ENCODE measurements at places on chromosomes 1 and 21.

GRCh38 chr1:117556341-117556740 lies 49.5 kb upstream of the TENT5C start:
- no peaks in the 10 kb centered on the region for H3K36me3 ChIP-seq
- no peaks in the 10 kb centered on the region for H3K4me1 ChIP-seq
- H3K27ac ChIP-seq = no peak overlapping the region

DNA sequence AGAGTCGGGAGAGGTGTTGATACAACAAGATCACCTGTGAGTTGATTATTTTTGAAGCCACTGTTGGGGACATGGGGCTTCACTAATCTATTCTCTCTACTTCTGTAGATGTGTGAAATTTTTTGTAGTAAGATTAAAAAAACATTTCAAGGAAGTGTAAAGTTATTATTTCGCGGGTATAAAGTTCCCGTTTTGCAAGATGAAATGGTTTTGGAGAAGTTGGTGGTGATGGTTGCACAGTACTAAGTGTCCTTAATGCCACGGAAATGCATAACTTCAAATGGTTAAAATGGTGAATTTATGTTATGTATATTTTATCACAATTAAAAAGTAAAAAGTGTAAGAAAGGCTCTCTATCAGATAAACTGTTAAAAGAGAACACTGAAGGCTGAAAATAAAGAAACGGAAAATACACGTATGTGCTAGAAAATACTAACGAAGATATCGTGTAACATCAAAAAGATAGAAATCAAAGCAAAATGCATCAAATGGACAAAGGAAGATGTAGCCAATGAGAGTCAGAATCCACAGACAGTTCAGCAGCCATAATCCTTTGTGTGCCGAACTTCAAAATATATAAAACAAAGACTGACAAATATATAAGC lies 2.9 kb upstream of the ITGB2 start:
- H3K36me3 ChIP-seq = no peaks in the 10 kb centered on the region
- peaks cover 60% of the 10 kb centered on the region for H3K4me1 ChIP-seq
- H3K4me3 ChIP-seq = no peak overlapping the region
- H3K27me3 ChIP-seq = no peaks in the 10 kb centered on the region

- peaks cover 19% of the 10 kb centered on the region for H3K4me1 ChIP-seq
- H3K36me3 ChIP-seq = no peaks in the 10 kb centered on the region
- H3K27me3 ChIP-seq = no peaks in the 10 kb centered on the region
- DNase-seq = no peak
- H3K27ac ChIP-seq = no peak overlapping the region
Measured at GRCh38 chr1:25610822-25611630, 5.6 kb upstream of the MAN1C1 start.

DNA sequence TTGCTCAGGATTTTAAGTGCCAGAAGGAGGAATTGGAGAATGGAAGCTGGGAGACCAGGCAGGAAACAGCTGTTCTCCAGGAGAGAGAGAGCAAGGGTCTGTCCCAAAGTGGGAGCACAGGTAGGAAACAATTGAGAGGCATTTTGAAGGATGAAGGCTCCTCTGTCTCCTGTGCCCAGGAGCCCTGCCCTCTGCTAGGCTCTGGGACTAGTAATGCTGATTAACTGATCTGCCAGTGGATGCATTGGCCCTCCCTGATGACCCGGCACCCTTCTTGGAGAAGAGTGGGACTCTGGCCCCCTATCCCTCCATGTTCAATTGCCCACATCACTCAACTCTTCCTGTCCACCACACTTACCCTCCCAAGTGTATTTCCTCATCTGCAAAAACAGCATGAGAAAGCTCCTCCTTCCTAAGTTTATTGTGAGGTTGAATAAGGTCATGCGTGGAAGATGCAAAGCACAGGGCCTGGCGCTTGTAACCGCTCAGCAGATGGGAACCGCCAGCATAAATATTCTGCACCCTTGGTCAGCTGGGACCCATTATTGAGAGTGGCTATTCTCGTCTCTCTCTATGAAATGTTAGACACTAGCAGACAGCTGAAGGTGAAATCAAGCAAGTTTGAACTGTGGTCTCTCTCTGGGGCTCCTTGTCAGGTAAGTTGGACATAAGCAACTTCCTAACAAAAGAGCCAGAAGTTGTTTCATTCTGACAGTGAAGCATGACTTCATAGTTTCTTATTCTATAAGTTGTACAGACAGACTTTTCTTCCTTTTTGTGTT lies 63.0 kb upstream of the ANGPTL1 start:
- H3K27ac ChIP-seq = no peak overlapping the region
- no peaks in the 10 kb centered on the region for H3K4me1 ChIP-seq
- no peak for DNase-seq
- H3K27me3 ChIP-seq = no peaks in the 10 kb centered on the region

- no peaks in the 10 kb centered on the region for H3K4me1 ChIP-seq
- H3K36me3 ChIP-seq = no peaks in the 10 kb centered on the region
- H3K27ac ChIP-seq = no peak overlapping the region
- no peak for DNase-seq
- no peaks in the 10 kb centered on the region for H3K27me3 ChIP-seq
Measured at GRCh38 chr1:71668065-71668464, 587.2 kb upstream of the ZRANB2 start.

DNA sequence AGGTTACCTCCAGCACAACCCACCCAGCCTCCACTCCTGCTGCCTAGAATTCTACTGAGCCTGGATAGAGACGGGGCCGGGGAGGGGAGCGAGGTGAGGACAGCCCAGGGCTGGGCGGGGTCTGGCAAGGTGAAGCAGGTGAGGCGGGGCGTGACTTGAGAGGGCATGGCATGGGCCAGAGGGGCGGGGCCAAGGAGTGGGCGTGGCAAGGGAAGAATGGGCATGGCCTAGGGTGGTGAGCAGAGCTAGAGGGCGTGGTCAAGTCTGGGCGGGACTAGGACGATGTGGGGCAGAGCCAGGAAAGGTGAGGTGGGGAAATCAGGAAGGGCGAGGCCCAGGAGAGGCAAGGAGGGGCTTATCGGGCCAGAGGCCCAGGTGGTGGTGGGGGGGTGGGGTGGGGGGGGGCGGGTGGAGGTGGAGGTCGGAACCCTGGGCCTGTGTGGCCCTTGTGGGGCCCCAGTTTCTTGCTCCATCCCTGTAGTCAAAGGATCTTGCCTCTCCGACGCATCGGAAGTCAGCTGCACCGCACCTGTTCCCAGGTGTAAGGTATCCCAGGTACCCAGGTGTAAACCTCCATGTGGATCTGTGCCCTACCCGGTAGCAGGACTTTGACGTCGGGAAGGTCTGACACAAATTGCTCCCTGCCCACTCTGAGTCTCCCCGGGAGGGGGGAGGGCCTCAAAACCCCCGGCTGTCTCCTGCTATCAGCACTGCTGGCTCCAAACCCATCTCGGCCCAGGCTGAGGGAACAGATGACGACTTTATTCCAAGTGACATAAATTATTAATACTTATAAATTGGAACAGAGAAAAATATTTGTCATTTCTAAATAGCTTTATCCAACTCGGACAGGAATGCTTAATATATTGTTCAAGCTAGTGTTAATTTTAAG lies 32.9 kb upstream of the UTS2 start:
- no peaks in the 10 kb centered on the region for H3K4me1 ChIP-seq
- DNase-seq = peak; percentile 2
- H3K36me3 ChIP-seq = no peaks in the 10 kb centered on the region
- H3K27me3 ChIP-seq = no peaks in the 10 kb centered on the region
- no peak overlapping the region for H3K4me3 ChIP-seq
